Lower leg skin (tissue), 4 donors: ENCODE measurements at places on chromosomes 4 and X. TPM values are rescaled to one million over a fixed set of nuclear protein-coding genes. Genes with fewer than 3 reads are reported as not detected.

The CA5B gene
- 7.2 TPM for total RNA-seq

The ZNF185 gene
- 77.1 TPM for total RNA-seq

The PARM1 gene
- total RNA-seq, result 28.0 TPM

The ABCG2 gene
- total RNA-seq, result 0.38 TPM

The SOWAHB gene
- total RNA-seq, result 6.3 TPM

The LRCH2 gene
- total RNA-seq, result 0.56 TPM

The NUP62CL gene
- 1.6 TPM for total RNA-seq

The PDGFRA gene
- total RNA-seq, result 14.9 TPM
